Activated gamma-delta T cell (primary cell): ENCODE measurements at places on chromosomes 11 and 22.

DNA sequence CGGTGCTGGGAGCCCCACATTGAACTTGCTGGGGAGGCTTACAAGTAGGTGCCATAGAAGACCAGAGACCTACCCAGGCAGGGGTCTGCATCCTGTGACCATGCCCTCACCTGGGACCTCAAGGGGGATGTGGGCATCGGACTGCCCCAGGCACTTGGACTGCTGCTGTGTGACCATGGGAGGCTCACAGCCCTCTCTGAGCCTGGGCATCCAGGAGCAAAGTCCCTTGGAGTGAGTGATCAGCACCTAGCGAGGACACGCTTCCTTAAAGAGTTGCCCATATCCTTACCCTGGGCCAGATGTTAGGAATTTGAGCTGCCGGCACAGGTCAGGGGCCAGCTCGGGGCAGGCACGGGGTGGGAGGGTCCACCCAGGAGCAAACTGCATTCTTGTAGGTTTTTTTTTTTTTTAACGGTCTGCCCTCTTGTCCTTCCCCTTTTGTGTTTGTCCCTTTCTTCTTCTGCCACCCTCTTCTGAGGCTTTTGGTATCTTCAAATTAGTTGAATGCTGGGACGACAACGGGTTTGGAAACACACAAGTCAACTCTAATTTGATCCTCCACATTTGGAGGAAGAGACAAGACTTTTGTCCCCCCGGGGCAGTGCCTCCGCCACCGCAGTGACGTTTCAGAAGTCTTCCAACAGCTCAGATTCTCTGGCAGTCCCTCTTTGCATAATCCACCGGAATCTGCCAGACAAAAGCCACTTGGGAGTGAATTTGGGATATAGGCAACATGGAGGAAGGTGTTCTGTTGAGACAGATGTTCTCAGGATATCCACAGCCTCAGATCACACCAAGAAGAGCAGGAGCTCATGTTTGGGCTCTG lies 46.1 kb upstream of the LINC01488 start:
- DNase-seq, result no peak

- no peak for DNase-seq
Measured at GRCh38 chr11:27696115-27696514, 4.1 kb downstream of the BDNF start.

GRCh38 chr22:25363474-25363873 lies 144.0 kb downstream of the CRYBB2 start:
- DNase-seq, result no peak

DNA sequence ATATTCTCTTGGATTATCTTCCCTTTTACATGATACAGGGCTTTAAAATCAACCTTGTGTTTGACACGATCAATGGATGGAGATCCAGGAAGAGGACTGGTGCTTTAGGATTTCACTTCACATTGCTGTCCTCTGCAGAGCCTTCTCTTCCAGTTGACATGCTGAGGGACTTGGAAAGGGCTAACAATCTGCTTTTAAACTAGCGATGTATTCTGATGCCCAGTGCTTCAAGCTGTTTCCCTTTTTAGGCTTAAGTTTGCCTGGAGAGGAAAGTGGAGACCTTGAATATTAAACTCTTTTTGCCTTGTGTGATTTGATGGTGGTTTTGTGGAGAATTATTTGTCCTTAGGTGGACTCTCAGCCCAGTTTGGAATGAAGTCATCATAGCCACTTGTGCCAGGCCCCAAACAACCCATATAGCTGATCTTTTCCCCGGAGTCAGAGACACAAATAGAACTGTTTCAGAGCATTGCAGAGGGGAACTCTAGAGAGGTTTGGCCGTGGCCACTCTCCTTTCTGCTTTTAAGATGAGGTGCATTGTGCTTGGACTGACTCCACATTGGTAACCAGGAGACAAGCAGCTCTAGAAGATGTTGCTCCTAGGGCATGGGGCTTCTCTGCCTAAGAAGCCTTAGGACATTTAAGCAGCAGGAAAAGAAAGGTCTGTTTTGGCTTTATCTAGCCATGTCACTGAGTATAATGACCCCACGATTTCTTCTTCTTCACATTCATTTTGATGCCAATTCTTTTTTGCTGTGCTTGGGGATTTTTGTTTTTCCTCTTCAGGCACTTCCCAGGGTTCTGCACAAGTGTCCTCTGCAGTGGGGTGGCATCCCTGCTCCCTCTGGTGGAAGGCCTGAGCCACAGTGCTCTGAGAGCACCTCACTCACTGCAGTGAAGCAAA lies 152.8 kb downstream of the NCAM1 start:
- DNase-seq, result no peak

- DNase-seq, result no peak
Measured at GRCh38 chr11:113862435-113862834, 12.9 kb downstream of the USP28 start.

DNA sequence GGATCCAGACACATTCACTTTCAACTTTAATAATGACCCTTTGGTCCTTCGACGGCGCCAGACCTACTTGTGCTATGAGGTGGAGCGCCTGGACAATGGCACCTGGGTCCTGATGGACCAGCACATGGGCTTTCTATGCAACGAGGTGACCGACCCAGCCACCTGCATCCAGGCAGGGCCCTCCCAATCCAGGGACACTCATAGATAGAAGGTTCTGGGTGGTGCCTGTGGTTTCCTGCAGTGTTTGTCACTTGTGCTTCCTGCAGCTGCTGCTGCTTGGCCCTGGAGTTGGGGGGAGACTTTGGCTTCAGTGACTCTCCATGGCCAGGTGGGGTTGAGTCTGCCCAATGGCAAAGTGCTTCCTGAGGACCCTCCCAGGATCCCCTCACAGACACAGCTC lies 7.3 kb downstream of the APOBEC3B start:
- no peak for DNase-seq

GRCh38 chr22:45318558-45319323 lies 9.0 kb downstream of the FAM118A start:
- DNase-seq, result no peak

GRCh38 chr22:30210235-30210909 lies 36.2 kb downstream of the LIF start:
- DNase-seq, result no peak

- no peak for DNase-seq
Measured at GRCh38 chr22:39231197-39231950, 13.4 kb downstream of the PDGFB start.

GRCh38 chr11:102669664-102670063 lies 35.9 kb downstream of the MMP27 start:
- DNase-seq, result no peak

DNA sequence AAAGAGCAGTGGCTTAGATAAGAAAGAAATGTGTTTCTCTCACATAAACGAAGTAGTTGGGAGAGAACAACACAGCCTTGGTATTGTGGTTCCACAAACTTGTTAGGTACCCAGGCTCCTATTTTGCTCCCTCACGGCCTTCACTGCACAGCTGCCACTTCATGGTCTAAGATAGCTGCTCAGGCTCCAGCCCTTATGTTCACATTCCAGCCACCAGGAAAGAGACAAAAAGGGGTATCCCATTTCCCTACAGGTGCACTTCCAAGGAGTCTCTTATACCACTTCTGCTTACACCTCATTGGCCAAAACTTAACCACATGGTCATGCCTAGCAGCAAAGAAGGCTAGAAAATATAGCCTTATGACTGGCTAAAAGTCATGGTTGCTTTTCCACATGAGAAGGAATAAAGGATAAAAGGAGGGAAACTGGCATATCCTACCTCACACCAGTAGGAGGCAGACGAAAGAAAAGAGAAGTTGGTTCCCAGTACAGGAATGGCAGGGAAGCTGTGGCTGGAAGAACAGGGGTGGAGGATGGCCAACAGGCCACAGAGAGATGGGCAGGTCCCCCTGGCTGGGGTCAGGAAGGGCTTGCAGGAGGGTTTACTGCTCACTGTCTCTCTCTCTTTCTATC lies 5.4 kb upstream of the HDHD5 start:
- no peak for DNase-seq

DNA sequence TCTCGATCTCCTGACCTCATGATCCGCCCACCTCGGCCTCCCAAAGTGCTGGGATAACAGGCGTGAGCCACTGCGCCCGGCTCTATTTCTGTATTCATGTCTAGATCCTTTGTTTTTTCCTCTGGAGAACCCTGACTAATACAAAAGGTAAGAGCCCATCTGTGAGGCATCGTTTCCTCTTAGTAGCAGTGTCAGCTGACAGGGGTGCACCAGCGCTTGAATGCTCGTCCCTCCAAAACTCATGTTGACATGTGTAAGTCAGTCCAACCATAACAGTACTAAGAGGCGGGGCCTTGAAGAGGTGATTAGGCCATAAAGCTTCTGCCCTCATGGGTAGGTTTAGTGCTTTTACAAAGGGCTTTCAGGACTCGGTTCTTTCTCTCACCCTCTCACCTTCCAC lies 470.1 kb upstream of the B3GAT1 start:
- no peak for DNase-seq

DNA sequence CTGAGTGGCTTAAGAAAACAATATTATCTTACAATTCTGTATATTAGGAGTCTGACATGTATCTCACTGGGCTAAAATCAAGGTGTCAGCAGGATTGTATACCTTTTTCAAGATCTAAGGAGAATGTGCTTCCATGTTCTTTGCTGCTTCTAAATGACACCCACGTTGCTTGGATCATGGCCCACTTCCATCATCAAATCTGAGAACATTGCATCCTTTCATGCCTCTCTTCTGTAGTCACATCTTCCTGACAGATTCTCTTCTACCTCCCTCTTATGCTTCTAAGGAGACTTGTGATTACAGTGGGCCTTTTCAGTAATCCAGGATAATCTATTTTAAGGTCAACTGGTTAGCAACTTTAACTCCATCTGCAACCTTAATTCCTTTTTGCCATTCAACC lies 499.4 kb downstream of the FAM181B start:
- DNase-seq, result no peak

DNA sequence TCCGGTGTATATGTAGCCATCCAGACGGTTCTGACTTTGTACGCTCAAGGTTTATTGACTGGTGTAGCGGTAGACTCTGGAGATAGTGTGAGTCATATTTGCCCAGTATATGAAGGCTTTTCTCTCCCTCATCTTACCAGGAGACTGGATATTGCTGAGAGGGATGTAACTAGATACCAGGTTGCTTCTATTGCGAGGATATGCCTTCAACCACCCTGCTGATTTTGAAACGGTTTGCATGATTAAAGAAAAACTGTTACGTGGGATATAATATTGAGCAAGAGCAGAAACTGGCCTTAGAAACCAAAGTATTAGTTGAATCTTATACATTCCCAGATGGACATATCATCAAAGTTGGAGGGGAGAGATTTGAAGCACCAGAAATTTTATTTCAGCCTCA lies 84.3 kb downstream of the GGT1 start:
- no peak for DNase-seq

DNA sequence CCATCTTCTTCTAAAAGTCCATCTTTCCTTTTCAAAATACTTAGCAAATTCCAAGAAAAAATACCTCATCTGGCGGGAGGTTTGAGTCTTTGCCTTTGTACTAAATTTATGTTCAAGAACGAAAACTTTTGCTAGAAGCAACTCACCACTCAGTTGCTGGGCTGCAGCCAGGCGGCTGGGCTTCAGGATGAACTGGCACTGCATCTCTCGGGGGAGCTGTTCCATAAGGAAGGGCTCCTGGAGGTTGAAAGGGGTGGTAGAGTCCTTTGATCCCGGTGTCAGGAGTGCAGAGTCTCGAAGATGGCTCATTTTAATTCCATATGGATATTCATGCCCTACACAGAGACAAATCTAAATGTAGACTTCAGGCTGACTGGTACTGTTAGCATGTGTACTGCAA lies 105.8 kb downstream of the ARHGAP20 start:
- DNase-seq, result no peak

DNA sequence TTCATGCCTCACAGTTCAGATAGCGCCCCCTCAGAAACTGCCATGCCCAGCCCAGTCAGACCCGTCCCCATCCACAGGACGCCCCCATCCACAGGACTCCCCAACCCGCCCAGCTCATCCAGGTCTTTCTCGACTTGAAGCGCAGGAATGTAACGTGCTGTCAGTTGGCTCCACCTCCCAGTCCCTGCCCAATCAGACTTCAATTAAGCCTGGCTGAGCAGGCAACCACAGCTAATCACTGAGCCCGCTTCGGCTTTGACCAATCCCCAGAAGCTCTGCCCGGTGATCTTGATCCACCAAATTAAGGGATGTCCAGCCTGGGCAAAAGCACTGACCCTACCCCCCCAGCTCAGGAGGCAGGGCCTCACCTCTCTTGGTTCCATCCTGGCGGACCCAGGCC lies 10.5 kb upstream of the MFNG start:
- no peak for DNase-seq

- DNase-seq, result no peak
Measured at GRCh38 chr11:33281758-33282157, 24.6 kb downstream of the HIPK3 start.

DNA sequence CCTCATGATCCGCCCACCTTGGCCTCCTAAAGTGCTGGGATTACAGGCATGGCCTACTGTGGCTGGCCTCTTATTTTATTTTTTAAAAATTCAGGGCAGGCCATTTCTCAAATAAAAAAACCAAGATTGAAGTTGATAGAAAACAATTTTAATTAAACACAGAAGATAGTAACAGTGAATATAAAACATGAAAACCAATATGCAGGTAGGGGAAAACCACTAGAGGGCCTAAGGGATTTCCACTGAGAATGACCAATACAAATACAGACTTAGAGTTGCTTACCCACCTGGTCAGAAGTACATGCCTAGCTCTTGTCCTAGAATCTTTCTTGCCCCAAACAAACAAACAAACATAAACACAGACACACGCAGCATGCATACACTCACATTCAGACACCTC lies 1.7 kb upstream of the RTCB start:
- no peak for DNase-seq

DNA sequence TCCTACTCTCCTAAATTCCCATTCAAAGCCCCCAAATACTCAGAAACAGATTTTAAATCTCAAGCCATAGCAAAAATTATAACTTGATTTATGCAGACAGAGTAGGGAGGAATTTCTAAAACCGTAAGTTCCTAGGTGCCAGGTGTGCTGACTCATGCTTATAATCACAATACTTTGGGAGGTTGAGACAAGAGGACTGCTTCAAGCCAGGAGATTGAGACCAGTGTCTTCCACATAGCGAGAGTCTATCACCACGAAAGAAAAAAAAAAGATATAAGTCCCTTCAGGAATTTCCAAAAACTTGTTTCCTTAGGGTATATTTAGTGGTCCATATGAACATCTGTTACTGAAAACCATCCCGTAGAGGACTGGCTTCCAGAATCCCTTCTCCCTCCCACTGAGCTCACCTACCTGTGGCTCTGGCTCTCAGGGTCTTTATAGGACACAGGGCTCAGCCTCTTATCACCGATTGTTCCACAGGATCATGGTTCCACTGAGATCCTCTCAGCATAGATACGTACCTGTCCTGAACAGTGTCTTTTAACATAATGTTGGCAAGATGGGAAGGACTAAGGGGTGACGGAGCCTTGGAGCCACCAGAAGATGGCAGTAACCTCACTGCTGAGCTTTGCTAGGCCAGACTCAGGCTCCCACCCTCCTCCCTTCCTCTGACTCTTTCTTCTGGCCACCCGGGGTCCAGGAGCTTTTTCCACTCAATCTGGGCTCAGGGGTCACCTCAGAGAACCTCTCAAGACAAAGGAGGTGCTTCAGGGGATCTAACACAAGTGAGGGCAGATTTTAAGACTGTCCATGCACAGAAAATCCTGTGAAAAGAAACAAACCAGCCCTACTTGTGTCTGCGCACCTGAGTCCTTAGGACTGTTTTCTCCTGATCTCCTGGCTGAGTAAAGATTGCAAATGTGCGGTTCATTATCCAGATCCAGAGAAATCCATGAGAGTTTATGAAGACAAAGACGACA lies 117.5 kb upstream of the TOP3B start:
- no peak for DNase-seq

GRCh38 chr11:4065601-4066377 lies 28.8 kb upstream of the RRM1 start:
- no peak for DNase-seq
